ENCODE measurements at places on chromosomes 6 and 20.

DNA sequence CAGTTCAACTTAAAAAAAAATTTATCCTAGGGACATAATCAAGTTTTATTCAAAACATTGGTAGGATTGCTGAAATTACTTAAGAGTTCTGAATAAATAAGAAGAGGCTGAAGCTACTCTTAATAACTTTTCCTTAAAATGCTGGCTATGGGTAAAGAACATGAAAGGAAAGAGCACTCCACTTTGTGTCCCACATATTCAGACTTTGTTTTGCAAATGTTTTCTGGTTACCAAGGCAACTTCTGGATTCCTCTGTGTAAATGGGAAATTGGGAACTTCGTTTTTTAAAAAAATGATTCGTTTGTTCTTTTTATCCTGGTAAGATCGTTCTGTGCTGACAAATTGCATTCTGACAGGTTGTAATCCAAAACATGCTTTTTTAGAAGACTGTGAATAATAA lies 115.0 kb downstream of the KIF6 start:
- DNase-seq, result peak; percentile 94

DNA sequence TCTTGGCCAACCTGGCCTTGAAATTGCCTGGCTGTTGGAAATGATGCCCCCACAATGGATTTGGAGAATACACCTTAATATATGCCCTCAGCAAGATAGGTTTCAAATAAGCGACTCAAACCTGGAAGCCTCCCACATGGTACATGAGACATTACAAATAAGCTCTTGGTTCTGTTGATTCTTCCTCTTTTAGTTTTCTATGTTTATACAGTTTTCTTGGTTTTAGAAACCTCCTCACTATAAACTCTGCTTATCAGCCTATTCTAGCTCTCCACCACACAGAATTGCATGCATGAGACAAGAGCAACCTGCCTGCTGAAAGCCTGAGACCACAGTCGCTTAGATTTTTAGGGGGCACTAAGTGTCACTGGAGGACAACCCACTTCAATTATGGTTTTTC lies 108.8 kb upstream of the PREP start:
- DNase-seq, result no peak

- DNase-seq, result no peak
Measured at GRCh38 chr6:151288712-151289398, 49.1 kb downstream of the AKAP12 start.

DNA sequence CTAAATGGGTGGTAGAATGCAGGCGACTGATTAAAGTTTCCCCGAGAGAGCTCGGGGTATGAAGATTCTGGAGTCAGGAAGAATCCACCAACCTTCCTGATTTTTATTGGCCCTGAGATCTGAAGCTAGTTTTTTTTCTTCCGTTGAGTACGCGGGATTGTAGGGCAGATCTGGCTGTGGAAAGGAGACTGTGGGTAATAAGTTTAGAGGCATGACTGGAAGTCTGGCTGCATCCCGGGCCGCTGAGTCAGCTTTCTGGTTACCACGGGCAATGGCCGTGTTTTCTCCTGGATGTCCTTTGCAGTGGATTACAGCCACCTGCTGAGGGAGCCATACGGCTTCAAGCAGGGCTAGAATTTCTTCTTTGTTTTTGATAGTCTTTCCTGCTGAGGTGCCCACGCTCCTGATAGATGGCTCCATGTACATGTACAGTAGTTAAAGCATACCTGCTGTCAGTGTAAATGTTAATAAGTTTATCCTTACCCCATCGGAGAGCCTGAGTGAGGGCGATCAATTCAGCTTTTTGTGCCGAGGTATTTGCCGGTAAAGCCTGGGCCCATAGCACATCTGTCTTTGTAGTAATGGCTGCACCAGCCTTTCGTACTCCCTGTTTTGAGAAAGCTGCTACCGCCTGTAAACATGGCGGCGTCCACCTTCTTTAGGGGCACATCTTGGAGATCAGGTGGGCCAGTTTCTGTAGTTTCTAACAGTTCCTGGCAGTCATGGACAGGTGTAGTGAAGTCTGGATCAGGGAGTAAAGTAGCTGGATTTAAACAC lies 154.0 kb downstream of the TRIM27 start:
- no peak for DNase-seq

DNA sequence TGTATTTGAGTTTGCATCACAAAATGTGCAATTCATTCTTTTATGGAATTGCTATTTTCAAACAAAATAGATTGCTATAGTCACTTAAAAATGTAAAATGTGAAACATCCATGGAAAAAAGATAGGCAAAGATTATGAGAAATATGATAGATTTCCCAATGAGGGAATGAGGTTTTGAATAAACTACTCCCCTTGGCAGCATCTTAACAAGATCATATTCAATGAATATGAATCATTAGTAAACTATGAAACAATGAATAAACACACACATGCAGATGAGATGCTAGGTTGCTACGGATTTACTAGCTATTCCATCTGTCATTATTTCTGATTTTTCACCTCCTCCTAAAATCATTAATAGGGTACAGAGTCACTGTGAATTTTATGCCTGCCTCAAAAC lies 401.8 kb downstream of the PHF3 start:
- no peak for DNase-seq

GRCh38 chr6:25312703-25313102 lies 33.5 kb downstream of the CARMIL1 start:
- no peak for DNase-seq
